Stimulated activated CD4-positive, alpha-beta T cell treated with anti-CD3 and anti-CD28 coated beads, Interleukin-4, amount 100 ng/mL, for 48 hours (primary cell): ENCODE measurements at places on chromosomes 2 and 18.

DNA sequence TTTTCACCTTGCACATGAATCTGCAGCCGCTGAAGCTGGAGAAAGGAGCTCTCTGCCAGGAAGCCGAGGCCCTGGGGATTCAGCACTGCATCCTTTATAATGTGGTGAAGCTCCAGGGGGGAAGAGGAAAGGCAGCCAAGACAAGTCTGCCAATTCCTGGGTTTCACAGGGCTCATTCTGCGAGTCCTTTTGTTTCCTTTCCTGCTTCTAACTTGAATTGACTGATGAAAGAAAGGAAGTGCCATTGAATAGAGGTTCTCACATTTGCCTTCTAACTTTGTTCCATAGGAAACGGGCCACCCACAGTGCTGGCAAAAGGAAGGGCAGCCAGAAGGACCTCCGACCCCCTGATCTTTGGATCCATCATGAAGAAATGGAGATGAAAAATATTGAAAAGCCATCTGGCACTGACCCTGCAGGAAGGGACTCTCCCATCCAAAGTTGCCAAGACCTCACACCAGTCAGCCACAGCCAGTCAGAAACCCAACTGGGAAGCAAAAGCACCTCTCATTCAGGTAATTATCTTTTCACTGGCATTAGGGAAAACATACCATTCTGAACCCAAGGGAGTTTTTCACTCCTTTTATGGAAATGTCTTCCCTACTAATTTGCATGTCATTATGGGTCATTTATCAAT is 765.4 kb downstream of the MBD2 start:
- DNase-seq, result no peak

- DNase-seq, result no peak
Measured at GRCh38 chr2:132415915-132416722, 486 bp upstream of the GPR39 start.

GRCh38 chr2:238016526-238016925 is 44.3 kb upstream of the SCLY start:
- DNase-seq, result no peak

- DNase-seq, result no peak
Measured at GRCh38 chr2:7598402-7598801, 681.2 kb downstream of the RNF144A start.

DNA sequence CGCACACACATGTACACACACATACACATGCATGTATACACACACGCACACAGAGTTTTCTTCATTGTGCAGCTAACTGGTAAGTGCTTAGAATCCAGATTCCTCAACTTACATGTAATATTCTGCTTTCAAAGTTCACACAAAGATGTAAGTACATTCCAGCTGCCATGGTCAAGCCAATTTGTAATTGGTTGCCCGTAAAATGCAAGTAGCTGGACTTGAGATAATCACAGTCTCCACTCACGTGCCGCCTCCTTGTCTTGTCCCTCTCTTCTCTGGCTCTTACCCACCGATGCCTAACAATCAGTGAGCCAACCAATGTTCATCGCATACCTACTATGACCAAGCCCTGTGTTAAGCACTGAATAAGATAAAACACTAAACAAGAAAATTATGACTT is 77.8 kb downstream of the SOCS6 start:
- no peak for DNase-seq
